SJSA1 (cell line): ENCODE measurements at places on chromosomes 1 and 21. TPM values are rescaled to one million over a fixed set of nuclear protein-coding genes. Genes with fewer than 3 reads are reported as not detected.

DNA sequence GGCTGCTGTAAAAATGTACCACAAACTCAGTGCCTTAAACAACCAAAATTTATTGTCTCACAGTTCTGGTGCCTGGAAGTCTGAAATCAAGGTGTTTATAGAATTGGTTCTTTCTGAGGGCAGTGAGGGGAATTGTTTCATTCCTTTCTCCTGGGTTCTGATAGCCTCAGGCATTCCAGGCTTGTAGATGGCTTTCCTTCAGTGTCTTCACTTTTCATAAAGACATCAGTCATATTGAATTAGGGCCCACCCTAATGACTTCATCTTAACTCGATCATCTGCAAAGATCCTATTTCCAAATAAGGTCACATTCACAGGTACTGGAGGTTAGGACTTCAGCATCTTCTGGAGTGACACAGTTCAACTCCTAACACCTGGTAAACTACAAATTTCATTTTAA lies 15.0 kb downstream of the CDKN2C start:
- H3K27ac ChIP-seq = peak overlapping the region; percentile 49
- no peaks in the 10 kb centered on the region for H3K27me3 ChIP-seq
- peaks cover 17% of the 10 kb centered on the region for H3K36me3 ChIP-seq
- DNase-seq = no peak

GRCh38 chr1:213418268-213419071 lies 367.4 kb downstream of the RPS6KC1 start:
- 0 out of 2 replicates have a peak, but pooled peaks cover 4% of the 10 kb centered on the region for H3K27me3 ChIP-seq
- no peaks in the 10 kb centered on the region for H3K4me1 ChIP-seq
- no peak overlapping the region for H3K27ac ChIP-seq

- DNase-seq = no peak
- H3K27ac ChIP-seq = no peak overlapping the region
- peaks cover 28% of the 10 kb centered on the region for H3K36me3 ChIP-seq
- H3K27me3 ChIP-seq = no peaks in the 10 kb centered on the region
- no peak overlapping the region for H3K4me3 ChIP-seq
Measured at GRCh38 chr1:37865348-37866120, 6.1 kb upstream of the MTF1 start.

GRCh38 chr21:22711636-22712035 lies 1713.4 kb downstream of the NCAM2 start:
- H3K4me3 ChIP-seq = no peak overlapping the region
- no peaks in the 10 kb centered on the region for H3K4me1 ChIP-seq
- no peaks in the 10 kb centered on the region for H3K27me3 ChIP-seq
- H3K36me3 ChIP-seq = no peaks in the 10 kb centered on the region
- DNase-seq = no peak

DNA sequence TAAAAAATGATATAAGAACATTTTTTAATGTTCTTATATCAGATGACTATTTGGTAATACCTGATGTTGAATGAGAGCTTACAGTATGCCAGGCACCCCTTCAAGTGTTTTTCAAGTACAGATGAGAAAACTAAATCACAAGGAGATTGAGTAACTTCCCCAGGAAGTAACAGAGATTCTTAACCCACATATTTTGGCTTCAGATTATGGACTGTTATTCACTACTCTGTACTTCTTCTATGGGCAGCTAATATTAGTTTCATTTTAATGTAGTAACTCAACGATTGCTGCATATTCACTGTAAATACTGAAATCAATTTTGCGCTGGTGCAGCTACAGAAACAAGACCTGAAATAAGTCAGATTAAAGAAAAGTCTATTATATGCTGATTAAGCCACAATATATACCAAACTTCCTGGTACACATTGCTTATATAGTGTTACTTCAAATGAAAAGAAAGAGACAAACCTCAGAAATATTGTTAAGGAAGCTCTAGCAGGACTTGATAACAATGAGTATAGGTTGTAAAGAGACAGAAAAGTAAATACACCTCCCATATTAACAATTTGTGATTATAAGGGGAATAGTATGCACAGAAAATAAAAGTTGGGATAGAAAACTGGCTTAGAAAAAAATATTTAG lies 19.7 kb downstream of the DPYD start:
- peaks cover 29% of the 10 kb centered on the region for H3K4me1 ChIP-seq
- H3K4me3 ChIP-seq = no peak overlapping the region
- no peak overlapping the region for H3K27ac ChIP-seq
- peaks cover 18% of the 10 kb centered on the region for H3K36me3 ChIP-seq

DNA sequence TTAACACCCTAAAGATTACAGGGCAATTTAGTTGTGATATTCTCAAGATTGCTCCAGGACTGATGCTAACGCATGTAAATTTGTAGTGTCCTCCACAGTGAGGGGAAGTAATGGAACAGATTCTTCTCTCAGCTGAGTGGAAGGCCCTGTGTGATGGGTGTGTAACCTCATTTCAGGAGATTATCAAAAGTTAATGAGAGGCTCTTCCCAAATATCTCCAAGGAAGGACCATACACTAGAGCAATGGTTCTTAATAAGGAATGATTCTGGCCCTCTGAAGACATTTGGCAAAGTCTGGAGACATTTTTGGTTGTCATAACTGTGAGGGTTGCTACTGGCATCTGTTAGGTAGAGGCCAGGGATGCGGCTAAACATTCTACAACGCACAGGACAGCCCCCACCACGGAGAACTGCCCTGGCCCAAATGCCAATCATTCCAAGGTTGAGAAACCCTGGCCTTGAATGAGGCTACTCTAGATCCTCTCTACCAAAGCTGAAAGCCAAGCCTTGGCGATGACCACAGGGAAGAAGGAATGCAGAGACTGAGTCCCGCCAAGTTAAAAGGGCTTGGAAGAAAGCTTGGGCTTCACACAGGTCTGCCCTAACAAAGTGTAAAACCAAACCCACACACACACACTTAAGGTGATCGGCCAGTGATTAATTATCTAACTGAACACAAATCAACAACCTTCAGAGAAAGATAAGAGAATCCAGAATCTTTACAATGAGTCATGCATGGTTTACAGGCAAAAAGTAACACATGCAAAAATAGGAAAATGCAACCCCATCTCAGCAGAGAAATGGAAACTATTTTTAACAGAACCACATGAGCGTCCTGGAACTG lies 135.8 kb downstream of the SYF2 start:
- H3K27ac ChIP-seq = no peak overlapping the region
- no peaks in the 10 kb centered on the region for H3K27me3 ChIP-seq
- no peak for DNase-seq
- no peaks in the 10 kb centered on the region; the same call in 1 of the 2 replicates for H3K4me1 ChIP-seq

GRCh38 chr1:81689531-81689941 lies 111.2 kb upstream of the ADGRL2 start:
- H3K4me1 ChIP-seq = no peaks in the 10 kb centered on the region
- DNase-seq = no peak
- no peaks in the 10 kb centered on the region for H3K36me3 ChIP-seq
- no peak overlapping the region for H3K4me3 ChIP-seq

GRCh38 chr21:31293986-31294385 lies 50.1 kb downstream of the TIAM1 start:
- H3K27ac ChIP-seq = peak overlapping the region; percentile 94
- no peaks in the 10 kb centered on the region for H3K27me3 ChIP-seq
- H3K36me3 ChIP-seq = no peaks in the 10 kb centered on the region
- H3K4me1 ChIP-seq = peaks cover 36% of the 10 kb centered on the region
- no peak overlapping the region for H3K4me3 ChIP-seq

DNA sequence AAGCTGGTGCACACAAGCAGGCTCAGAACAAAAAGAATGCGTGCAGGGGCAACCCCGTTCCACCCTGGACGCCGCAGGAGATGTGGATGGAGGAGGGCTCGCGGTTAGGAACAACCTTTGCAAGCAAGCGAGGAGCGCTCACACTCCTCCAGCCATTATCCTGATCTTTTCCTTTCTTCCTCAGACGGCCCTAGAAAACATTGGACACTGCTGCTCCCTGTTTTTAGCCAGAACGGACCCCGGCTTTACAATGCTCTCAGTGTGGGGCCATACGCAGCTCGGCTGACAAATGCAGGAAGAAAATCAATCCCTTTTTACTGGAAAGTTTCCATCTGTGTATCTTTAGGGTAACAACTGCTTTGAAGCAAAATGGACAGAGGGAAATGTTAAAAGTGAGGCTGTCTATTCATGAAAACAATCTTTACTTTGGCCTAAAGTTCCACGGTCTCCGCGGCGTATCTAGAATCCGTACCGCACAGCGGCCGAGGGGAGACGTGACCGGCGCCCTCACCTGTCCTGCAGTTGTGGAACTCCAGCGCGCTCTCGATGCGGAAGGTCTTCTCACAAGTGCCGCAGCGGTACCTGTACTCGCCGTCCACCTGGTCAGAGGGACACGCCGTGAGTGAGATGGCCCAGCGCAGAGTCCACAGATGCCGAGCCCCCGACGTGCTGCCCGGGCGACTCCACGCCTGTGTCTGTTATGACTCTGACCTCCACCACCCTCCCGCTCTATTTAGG lies 44.0 kb downstream of the PRDM15 start:
- H3K27me3 ChIP-seq = no peaks in the 10 kb centered on the region
- no peak overlapping the region for H3K27ac ChIP-seq
- H3K4me3 ChIP-seq = no peak overlapping the region
- no peak for DNase-seq
- no peaks in the 10 kb centered on the region for H3K4me1 ChIP-seq

GRCh38 chr1:37930246-37931101 lies 16.4 kb downstream of the INPP5B start:
- H3K27me3 ChIP-seq = no peaks in the 10 kb centered on the region
- H3K4me3 ChIP-seq = peak overlapping the region; percentile 68; the same call in 1 of the 2 replicates
- H3K27ac ChIP-seq = no peak overlapping the region
- H3K36me3 ChIP-seq = peaks cover 7% of the 10 kb centered on the region
- peaks cover 12% of the 10 kb centered on the region; the same call in 1 of the 2 replicates for H3K4me1 ChIP-seq
- DNase-seq = no peak

GRCh38 chr1:178629252-178630154 lies 95.5 kb upstream of the RALGPS2 start:
- H3K27me3 ChIP-seq = no peaks in the 10 kb centered on the region
- H3K4me1 ChIP-seq = peaks cover 22% of the 10 kb centered on the region
- no peaks in the 10 kb centered on the region for H3K36me3 ChIP-seq
- DNase-seq = no peak
- H3K4me3 ChIP-seq = no peak overlapping the region

- no peak overlapping the region for H3K4me3 ChIP-seq
- H3K27ac ChIP-seq = no peak overlapping the region
- H3K4me1 ChIP-seq = peaks cover 6% of the 10 kb centered on the region
- H3K27me3 ChIP-seq = no peaks in the 10 kb centered on the region
- no peaks in the 10 kb centered on the region for H3K36me3 ChIP-seq
- DNase-seq = no peak
Measured at GRCh38 chr1:229249854-229250644, 20.9 kb upstream of the RAB4A start.

GRCh38 chr1:21255284-21255942 lies 34.9 kb downstream of the ECE1 start:
- DNase-seq = peak; percentile 90
- H3K36me3 ChIP-seq = peaks cover 70% of the 10 kb centered on the region
- H3K4me3 ChIP-seq = no peak overlapping the region
- no peaks in the 10 kb centered on the region for H3K27me3 ChIP-seq
- H3K4me1 ChIP-seq = peaks cover 8% of the 10 kb centered on the region; the same call in 1 of the 2 replicates
- no peak overlapping the region for H3K27ac ChIP-seq

GRCh38 chr21:45756029-45756428 lies 112.5 kb downstream of the PCBP3 start:
- H3K36me3 ChIP-seq = peaks cover 26% of the 10 kb centered on the region
- H3K27me3 ChIP-seq = no peaks in the 10 kb centered on the region
- no peak overlapping the region for H3K27ac ChIP-seq
- H3K4me3 ChIP-seq = no peak overlapping the region
- no peaks in the 10 kb centered on the region for H3K4me1 ChIP-seq

- no peak overlapping the region for H3K27ac ChIP-seq
- no peaks in the 10 kb centered on the region for H3K36me3 ChIP-seq
- no peak overlapping the region for H3K4me3 ChIP-seq
- no peaks in the 10 kb centered on the region for H3K4me1 ChIP-seq
- H3K27me3 ChIP-seq = no peaks in the 10 kb centered on the region
Measured at GRCh38 chr1:86548839-86549238, 2.0 kb downstream of the CLCA4 start.

GRCh38 chr1:13751458-13751871 lies 51.5 kb downstream of the PRDM2 start:
- H3K36me3 ChIP-seq = peaks cover 21% of the 10 kb centered on the region
- H3K27ac ChIP-seq = no peak overlapping the region
- H3K4me3 ChIP-seq = no peak overlapping the region
- no peaks in the 10 kb centered on the region for H3K27me3 ChIP-seq

DNA sequence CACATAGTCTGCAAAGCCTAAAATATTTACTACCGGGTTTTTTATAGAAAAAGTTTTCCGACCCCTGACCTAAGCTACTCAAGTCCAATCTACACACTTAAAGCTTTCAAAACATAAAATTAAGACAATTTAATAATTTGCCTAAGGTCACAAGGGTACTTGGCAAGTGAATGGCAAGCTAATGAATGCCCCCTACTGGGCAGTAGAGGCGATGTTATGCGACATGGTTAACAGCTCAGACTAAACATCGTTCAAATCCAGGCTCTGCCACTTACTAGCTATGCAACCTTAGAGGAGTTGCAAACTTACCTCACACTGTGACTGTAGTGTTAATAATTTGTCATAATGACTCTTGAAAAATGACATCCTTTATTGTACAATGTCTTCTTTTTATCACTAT lies 317.2 kb upstream of the NFIA start:
- no peaks in the 10 kb centered on the region for H3K36me3 ChIP-seq
- H3K27ac ChIP-seq = no peak overlapping the region
- H3K4me1 ChIP-seq = no peaks in the 10 kb centered on the region

GRCh38 chr1:227785805-227786671 lies 29.4 kb upstream of the PRSS38 start:
- H3K27me3 ChIP-seq = no peaks in the 10 kb centered on the region
- peaks cover 9% of the 10 kb centered on the region; the same call in 1 of the 2 replicates for H3K36me3 ChIP-seq
- H3K27ac ChIP-seq = no peak overlapping the region
- no peak overlapping the region for H3K4me3 ChIP-seq
- H3K4me1 ChIP-seq = peaks cover 24% of the 10 kb centered on the region

DNA sequence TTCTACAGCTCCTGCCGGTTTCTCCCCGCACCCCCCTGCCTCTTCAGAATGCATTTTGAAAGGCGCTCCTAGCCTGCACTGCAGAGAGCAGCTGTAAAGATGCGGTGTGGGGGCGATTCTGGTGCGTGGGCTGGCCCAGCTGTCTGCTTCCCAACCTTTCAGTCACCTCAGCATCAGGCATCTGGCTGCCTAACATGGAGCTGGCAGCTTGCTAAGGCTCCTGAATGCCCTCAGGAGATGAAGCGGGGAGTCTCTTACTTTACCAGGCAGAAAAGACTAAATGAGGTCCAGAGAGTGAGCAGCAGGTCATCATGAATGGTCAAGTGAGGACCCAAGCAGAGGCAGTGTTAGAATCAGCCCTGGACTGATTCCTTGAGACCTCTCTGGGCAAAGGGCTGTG lies 8.7 kb downstream of the IER5 start:
- H3K27me3 ChIP-seq = no peaks in the 10 kb centered on the region
- peaks cover 96% of the 10 kb centered on the region for H3K4me1 ChIP-seq
- H3K36me3 ChIP-seq = peaks cover 34% of the 10 kb centered on the region
- no peak overlapping the region for H3K27ac ChIP-seq
- DNase-seq = peak; percentile 36
- no peak overlapping the region for H3K4me3 ChIP-seq

- peaks cover 23% of the 10 kb centered on the region for H3K36me3 ChIP-seq
- no peak overlapping the region for H3K27ac ChIP-seq
- no peaks in the 10 kb centered on the region for H3K4me1 ChIP-seq
- no peak overlapping the region for H3K4me3 ChIP-seq
- no peak for DNase-seq
Measured at GRCh38 chr1:25978403-25978802, 19.5 kb downstream of the PAFAH2 start.

- no peak overlapping the region for H3K4me3 ChIP-seq
- H3K36me3 ChIP-seq = no peaks in the 10 kb centered on the region
- peak overlapping the region; percentile 61 for H3K27ac ChIP-seq
- peaks cover 31% of the 10 kb centered on the region for H3K4me1 ChIP-seq
Measured at GRCh38 chr1:92933459-92933858, 27.8 kb downstream of the DIPK1A start.

The NID1 gene
- 33.8 and 47.7 TPM in 2 replicates for total RNA-seq

The TENT5C gene
- 0.53 and 0.92 TPM in 2 replicates for total RNA-seq

The LY9 gene
- total RNA-seq = not detected in 2 replicates

The MYOC gene
- 1.4 TPM in 1 of 2 replicates, not detected in the other for total RNA-seq

The FNDC5 gene
- total RNA-seq = 0.47 and 0.84 TPM in 2 replicates

The KCNE1 gene
- 0.16 and 2.2 TPM in 2 replicates for total RNA-seq
